ENCODE measurements at places on chromosomes 2 and 18.

DNA sequence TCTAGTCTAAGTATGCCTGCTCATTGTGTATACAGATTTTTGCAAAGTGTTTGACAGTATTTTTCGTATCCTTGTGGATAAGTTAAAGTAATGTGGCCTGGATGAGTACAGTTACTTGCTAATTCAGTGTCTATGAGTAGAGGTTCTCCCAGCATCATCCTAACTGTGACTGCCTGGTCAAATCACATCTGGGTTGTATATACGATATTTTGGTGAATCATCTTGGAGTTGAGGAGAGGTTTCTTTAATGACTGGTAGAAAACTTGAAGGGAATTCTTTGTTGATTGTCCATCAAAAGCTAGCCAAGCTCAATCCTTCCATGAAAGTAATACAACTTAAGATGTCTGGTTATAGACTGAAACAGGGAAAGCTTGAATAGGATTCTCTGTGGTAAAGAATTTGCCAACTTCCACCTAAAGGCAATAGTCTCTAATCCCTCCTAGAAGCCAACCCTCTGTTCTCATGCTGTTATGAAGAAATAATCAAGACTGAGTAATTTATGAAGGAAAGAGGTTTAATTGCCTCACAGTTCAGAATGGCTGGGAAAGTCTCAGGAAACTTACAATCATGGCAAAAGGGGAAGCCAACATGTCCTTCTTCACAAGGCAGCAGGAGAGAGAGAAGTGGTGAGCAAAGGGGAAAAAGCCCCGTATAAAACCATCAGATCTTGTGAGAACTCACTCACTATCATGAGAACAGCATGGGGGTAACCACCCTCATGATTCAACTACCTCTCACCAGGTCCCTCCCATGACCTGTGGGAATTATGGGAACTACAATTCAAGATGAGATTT is 19.4 kb upstream of the RALBP1 start:
- H3K36me3 ChIP-seq = no peaks in the 10 kb centered on the region
- DNase-seq = no peak
- H3K27ac ChIP-seq = no peak overlapping the region
- H3K4me1 ChIP-seq = no peaks in the 10 kb centered on the region
- peaks cover 1% of the 10 kb centered on the region for H3K27me3 ChIP-seq

DNA sequence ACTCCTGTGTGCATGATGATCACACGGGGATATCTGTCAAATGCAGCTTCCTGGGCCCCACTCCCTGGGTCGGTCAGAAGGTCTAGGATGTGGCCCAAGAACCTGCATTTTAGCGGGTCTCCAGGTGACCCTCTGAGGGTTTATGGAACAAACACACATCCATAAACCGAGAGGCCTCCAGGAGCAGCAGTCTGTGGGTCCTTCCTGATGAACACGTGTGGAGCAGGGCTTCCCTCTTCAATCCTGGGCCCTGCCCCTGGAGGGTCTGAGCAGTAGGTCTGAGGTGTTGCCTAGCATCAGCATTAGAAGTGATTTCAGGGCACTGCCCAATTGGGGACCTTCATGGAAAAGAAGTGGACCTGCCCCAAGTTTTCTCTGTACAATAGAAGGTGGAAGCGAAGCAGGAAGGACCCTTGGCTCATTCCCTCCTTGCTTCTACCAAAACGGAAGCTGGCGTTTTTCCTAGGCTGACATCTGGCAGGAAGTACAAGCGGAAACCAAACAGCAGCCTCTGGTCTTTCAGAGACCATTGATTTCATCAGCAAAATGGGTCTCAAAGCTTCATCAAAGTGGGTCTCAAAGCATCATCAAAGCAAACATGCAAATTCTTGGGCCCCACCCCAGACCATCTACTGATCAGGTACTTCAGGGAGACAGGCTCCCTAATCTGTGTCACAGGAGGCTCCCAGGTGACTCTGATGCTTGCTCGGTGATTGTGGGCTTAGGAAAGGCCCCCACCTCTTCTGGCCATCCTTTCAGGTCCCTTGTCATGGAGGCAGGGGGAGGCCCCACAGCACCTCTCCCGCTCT is 30.7 kb downstream of the INO80C start:
- H3K27ac ChIP-seq = no peak overlapping the region
- H3K4me3 ChIP-seq = no peak overlapping the region
- no peak for DNase-seq
- H3K27me3 ChIP-seq = no peaks in the 10 kb centered on the region
- H3K4me1 ChIP-seq = no peaks in the 10 kb centered on the region

GRCh38 chr2:240553956-240554480 is 3.8 kb downstream of the ANKMY1 start:
- no peaks in the 10 kb centered on the region for H3K27me3 ChIP-seq
- H3K36me3 ChIP-seq = peaks cover 53% of the 10 kb centered on the region
- H3K4me1 ChIP-seq = peaks cover 13% of the 10 kb centered on the region
- H3K4me3 ChIP-seq = no peak overlapping the region
- H3K27ac ChIP-seq = no peak overlapping the region

DNA sequence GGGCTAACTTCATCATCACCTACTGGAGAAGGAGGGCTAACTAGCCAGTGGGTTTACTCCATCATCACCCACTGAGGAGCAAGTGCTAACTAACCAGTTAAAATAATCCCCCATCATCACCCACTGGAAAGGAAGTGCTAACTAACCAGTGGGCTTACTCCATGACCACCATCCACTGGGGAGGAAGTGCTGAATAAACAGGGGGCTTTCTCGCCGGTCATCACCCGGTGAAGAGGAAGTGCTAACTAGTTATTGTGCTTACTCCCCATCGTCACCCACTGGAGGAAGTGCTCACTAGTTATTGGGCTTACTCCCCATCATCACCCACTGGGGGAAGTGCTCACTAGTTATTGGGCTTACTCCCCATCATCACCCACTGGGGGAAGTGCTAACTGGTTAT is 124.4 kb upstream of the SALL3 start:
- H3K4me1 ChIP-seq = no peaks in the 10 kb centered on the region
- H3K27me3 ChIP-seq = no peaks in the 10 kb centered on the region
- H3K4me3 ChIP-seq = no peak overlapping the region
- no peak overlapping the region for H3K27ac ChIP-seq
- no peaks in the 10 kb centered on the region for H3K36me3 ChIP-seq

DNA sequence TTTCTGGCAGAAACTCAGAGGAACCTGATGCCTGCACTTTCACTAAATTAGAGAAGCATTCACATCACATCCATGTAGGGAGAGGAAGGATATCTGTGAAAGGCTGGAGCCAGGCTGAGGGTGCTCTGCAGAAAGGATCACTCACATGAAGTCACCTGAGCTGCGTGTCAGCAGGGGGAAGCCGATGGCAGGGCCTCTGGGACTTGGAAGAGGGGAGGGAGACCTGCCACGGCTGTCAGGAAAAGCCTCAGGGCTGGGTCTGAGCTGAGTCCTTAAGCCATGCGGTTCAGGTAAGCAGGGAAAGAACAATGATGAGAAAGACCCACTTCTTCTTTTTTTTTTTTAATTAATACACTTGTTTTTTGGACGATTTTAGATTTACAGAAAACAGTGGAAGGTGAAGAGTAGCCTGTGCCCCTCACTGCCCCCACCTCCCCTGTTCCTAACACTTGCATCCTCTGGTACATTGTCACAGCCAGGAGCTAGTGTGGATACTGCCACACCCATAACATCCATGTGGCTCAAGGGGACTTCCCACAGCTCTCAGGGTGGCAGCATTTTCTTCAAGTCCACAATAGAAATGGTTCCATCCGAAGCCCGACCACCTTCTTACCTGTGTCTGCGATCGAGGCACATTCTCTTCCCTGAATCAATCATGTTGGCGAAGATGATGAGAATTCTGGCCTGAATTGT is 156.5 kb upstream of the TPO start:
- peaks cover 2% of the 10 kb centered on the region for H3K27me3 ChIP-seq
- no peak overlapping the region for H3K4me3 ChIP-seq
- H3K36me3 ChIP-seq = no peaks in the 10 kb centered on the region
- no peak for DNase-seq
- no peaks in the 10 kb centered on the region for H3K4me1 ChIP-seq

GRCh38 chr2:42987112-42987922 is 194.9 kb upstream of the HAAO start:
- H3K4me3 ChIP-seq = no peak overlapping the region
- H3K27me3 ChIP-seq = peaks cover 6% of the 10 kb centered on the region
- no peak overlapping the region for H3K27ac ChIP-seq
- DNase-seq = no peak
- no peaks in the 10 kb centered on the region for H3K4me1 ChIP-seq

- H3K27me3 ChIP-seq = no peaks in the 10 kb centered on the region
- no peak overlapping the region for H3K27ac ChIP-seq
- no peak overlapping the region for H3K4me3 ChIP-seq
- no peaks in the 10 kb centered on the region for H3K4me1 ChIP-seq
These were observed 403.3 kb upstream of the NETO1 start for GRCh38 chr18:73270920-73271634.

GRCh38 chr2:36618381-36618780 is 20.4 kb upstream of the FEZ2 start:
- no peak for DNase-seq
- no peaks in the 10 kb centered on the region for H3K4me1 ChIP-seq
- H3K27me3 ChIP-seq = peaks cover 21% of the 10 kb centered on the region

- DNase-seq = no peak
- no peak overlapping the region for H3K4me3 ChIP-seq
- H3K36me3 ChIP-seq = no peaks in the 10 kb centered on the region
- no peaks in the 10 kb centered on the region for H3K27me3 ChIP-seq
These were observed 499.5 kb upstream of the MYT1L start for GRCh38 chr2:2830576-2830975.

DNA sequence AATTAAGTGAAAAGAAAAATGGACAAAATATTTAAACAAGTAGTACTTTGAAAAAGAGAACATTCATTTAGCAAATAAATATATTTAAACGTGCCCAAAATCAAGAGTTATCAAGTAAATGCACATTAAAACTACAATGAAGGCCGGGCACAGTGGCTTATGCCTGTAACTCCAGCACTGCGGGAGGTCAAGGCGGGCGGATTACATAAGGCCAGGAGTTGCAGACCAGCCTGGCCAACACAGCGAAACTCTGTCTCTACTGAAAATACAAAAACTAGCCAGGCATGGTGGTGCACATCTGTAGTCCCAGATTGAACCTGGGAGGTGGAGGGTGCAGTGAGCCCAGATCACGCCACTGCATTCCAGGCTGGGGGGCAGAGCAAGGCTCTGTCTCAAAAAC is 9.8 kb downstream of the STAM2 start:
- H3K4me1 ChIP-seq = peaks cover 21% of the 10 kb centered on the region
- peaks cover 8% of the 10 kb centered on the region for H3K36me3 ChIP-seq
- H3K27ac ChIP-seq = no peak overlapping the region

- H3K27me3 ChIP-seq = peaks cover 32% of the 10 kb centered on the region
- no peak overlapping the region for H3K27ac ChIP-seq
- peaks cover 8% of the 10 kb centered on the region for H3K4me1 ChIP-seq
- DNase-seq = no peak
- H3K36me3 ChIP-seq = peaks cover 3% of the 10 kb centered on the region
These were observed 30.3 kb upstream of the GPR17 start for GRCh38 chr2:127615511-127616166.

DNA sequence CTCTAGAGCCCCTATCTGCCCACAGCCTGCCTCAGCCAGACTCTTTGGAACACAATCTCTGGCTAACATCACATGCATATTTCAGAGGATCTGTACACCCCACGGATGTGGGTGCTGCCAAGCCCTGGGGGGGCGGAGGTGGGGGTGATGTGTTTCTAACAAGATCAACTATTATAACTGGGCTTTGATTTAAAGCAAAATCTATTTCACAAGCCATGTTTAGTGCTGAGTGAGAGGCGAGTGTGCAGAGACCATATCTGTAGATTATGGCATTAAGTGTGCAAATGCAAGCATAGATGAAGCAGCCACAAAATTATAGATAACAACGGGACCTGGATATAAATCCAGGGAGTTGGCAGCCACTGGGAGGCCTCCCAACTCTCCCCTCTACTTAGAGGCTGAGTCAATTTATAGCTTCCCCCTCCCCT is 135.8 kb upstream of the SMAD2 start:
- no peak overlapping the region for H3K4me3 ChIP-seq
- H3K27me3 ChIP-seq = peaks cover 2% of the 10 kb centered on the region
- no peak overlapping the region for H3K27ac ChIP-seq

DNA sequence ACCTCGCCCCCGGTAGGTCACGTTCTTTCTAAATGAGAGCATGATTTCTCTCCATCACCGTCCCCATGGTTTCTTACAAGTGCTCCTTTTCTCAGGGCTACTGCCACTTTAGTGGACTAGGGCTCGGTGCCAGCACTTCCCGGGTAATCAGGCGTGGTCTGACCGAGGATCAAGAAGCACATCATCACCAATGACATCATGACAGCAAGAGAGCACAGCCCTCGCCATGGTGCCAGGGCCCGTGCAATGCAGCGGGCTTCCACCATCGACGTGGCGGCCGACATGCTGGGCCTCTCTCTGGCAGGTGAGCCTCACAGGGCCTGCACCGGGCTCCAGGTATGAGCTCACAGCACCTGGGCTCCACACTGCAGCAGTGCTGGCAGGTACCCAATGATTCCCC is 75.2 kb downstream of the INPP4A start:
- H3K27ac ChIP-seq = no peak overlapping the region
- DNase-seq = no peak
- peaks cover 45% of the 10 kb centered on the region for H3K36me3 ChIP-seq
- peaks cover 28% of the 10 kb centered on the region for H3K4me1 ChIP-seq
- no peak overlapping the region for H3K4me3 ChIP-seq
- no peaks in the 10 kb centered on the region for H3K27me3 ChIP-seq

- H3K4me1 ChIP-seq = peaks cover 2% of the 10 kb centered on the region
- no peaks in the 10 kb centered on the region for H3K36me3 ChIP-seq
- no peak overlapping the region for H3K27ac ChIP-seq
- H3K4me3 ChIP-seq = no peak overlapping the region
- peaks cover 15% of the 10 kb centered on the region for H3K27me3 ChIP-seq
These were observed 182.8 kb downstream of the SH3RF3 start for GRCh38 chr2:109311771-109312170.

DNA sequence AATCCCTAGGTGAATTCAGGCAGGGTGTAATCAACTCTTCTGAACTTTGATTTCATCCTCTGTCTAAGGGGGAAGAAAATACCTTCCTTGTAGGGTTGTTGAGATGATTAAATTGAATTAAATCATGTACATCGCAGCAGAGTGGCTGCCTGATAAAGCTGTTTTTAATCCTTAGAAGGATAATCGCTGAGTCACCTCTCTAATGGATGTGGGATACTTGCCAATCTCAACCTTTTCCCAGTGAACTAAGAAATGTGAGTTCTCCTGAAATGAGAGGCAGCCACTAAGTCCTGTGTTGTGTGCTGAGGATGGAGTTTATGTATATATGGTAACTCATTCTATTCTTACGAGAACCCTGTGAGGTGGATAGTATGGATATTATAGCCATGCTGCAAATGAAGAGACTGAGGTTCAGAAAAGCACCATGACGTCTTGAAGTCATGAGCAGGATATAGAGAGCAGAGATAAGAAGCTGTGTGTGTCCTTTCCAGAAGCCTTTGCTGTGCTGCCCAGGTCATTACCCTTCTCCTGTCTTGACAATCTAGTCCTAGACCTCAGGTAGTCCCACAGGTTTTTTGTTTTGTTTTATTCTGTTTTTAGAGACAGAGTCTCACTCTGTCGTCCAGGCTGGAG is 93.3 kb downstream of the HNRNPLL start:
- H3K4me3 ChIP-seq = no peak overlapping the region
- H3K27me3 ChIP-seq = peaks cover 8% of the 10 kb centered on the region
- no peak for DNase-seq
- no peaks in the 10 kb centered on the region for H3K36me3 ChIP-seq
- H3K4me1 ChIP-seq = peaks cover 9% of the 10 kb centered on the region
